PC-3 (cell line): ENCODE measurements at places on chromosomes 1 and 21. TPM values are rescaled to one million over a fixed set of nuclear protein-coding genes. Genes with fewer than 3 reads are reported as not detected.

GRCh38 chr1:53046930-53047329, 15.1 kb upstream of the PODN start:
- H3K36me3 ChIP-seq: peaks cover 12% of the 10 kb centered on the region; the same call in 1 of the 2 replicates
- H3K4me1 ChIP-seq: peaks cover 40% of the 10 kb centered on the region
- peak overlapping the region; percentile 89 for H3K27ac ChIP-seq
- peak; percentile 33 for DNase-seq
- H3K4me3 ChIP-seq: no peak overlapping the region

GRCh38 chr1:53442299-53442698, 16.9 kb upstream of the DMRTB1 start:
- no peak overlapping the region for H3K4me3 ChIP-seq
- no peaks in the 10 kb centered on the region for H3K36me3 ChIP-seq
- no peak overlapping the region for H3K27ac ChIP-seq
- H3K27me3 ChIP-seq: no peaks in the 10 kb centered on the region
- H3K4me1 ChIP-seq: no peaks in the 10 kb centered on the region

DNA sequence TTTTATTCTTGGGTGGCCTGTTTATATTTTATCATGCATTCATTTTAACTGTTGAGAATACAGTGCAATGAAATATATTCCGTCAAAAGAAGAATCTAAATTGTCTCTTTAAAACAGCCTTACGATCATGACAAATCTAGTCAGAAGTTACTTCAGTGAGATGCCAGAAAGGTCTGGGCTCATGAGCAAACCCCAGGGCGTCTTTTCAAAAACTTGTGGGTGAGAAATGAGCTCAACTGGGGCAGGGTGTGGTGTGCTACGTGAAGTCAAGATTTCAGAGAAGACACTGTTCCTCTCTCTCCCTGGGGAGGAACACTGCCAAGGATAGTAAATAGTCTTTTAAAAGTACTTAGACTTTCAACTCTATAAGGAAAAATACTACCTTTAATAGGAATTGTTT, 13.4 kb upstream of the UAP1 start:
- no peaks in the 10 kb centered on the region for H3K27me3 ChIP-seq
- H3K4me1 ChIP-seq: peaks cover 18% of the 10 kb centered on the region
- no peak overlapping the region for H3K27ac ChIP-seq
- no peak overlapping the region for H3K4me3 ChIP-seq

GRCh38 chr1:6822530-6823359, 37.5 kb downstream of the CAMTA1 start:
- H3K4me3 ChIP-seq: no peak overlapping the region
- H3K27ac ChIP-seq: no peak overlapping the region
- no peaks in the 10 kb centered on the region for H3K4me1 ChIP-seq
- DNase-seq: no peak

DNA sequence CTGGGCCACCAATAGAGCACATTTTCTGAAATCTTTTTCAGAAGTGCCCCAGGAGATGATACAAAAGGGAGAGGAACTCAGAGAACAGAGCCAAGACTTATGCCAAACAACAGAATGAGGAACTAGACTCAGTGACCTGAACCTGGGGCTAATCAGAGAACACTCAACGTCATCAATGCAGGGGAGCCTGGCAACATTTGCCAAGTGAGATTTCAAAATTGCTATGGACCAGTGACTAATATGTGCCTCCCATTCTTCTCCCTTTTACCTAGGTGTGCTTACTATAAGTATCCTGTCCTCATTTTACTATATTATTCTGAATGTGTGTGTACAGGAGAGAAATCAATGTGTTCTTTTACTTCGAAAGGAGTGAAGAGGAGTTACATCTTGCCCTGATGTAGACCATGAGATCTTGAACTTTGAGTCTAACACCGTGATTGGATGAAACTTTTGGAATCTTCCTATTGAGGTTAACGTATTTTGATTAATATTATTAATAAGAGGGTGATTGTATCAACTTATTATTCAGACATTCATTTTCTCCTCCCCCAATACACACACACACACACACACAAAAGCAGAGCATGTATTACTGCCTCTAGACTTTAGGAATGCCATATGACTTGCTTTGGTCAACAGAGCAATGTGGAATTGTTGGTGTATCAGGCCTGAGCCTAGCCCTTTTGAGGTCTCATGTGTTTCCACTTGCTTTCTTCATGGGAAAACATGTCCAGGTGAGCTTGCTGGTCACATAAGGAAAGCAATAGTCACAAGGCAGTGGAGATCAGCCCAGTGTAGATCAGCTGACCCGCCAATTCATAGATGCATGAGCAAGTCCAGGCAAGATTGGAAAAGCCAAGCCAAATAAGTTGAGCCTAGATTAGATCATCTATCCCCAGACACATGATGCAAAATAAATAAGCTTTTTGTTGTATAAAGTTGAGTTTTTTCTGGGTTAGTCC, 80.3 kb upstream of the ETS2 start:
- no peak for DNase-seq
- H3K27ac ChIP-seq: no peak overlapping the region
- H3K4me3 ChIP-seq: no peak overlapping the region
- no peaks in the 10 kb centered on the region for H3K4me1 ChIP-seq
- H3K36me3 ChIP-seq: no peaks in the 10 kb centered on the region

DNA sequence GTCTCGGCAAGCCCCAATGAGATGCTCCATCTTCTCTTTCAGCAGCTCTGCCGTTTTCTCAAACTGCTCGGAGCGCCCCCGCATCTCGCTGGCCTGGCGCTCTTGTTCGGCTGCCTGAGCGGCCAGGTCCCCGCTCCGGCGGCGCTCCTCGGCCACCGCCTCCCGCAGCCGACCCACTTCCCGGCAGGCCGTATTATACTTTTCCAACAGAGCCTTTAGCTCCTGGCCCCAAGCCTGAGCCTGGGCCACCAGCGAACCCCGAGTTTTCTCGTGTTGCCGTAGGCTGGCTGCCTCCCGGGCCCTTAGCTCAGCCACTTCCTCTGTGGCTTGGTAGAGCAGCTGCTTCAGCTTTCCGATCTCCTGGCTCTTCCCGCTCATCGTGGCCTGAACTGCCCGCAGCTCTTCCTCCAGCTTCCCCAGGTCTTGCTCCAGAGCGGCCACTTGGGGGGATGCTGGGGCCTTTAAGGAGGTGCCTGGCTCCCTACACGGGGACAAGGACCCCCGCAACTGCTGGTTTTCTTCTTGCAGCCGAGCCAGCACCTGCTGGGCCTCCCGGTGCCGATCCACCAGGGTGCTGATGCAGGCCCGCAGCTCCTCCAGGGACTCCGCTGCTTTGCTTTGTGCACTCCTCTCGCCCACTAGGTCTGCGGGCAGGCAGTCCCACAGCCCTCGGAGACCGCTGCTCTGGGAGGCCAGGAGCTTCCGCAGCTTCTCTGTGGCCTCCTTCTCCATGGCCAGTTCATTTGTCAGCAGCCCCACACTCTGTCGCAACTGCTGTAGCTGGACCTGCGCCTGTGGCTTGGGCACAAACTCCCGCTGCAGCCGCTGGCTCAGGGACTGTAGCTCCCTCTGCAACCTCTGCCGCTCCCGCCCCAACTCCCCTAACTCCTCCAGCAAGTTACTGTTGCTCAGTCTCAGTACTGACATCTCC, 13.4 kb upstream of the PIAS3 start:
- DNase-seq: no peak
- no peaks in the 10 kb centered on the region for H3K4me1 ChIP-seq
- H3K27me3 ChIP-seq: no peaks in the 10 kb centered on the region

- no peak overlapping the region for H3K4me3 ChIP-seq
- H3K27ac ChIP-seq: no peak overlapping the region
- no peaks in the 10 kb centered on the region for H3K36me3 ChIP-seq
- H3K4me1 ChIP-seq: no peaks in the 10 kb centered on the region
- no peaks in the 10 kb centered on the region for H3K27me3 ChIP-seq
Measured at GRCh38 chr1:25967308-25967707, 30.6 kb downstream of the PAFAH2 start.

GRCh38 chr1:173002891-173003838, 47.6 kb downstream of the TNFSF18 start:
- 0 out of 2 replicates have a peak, but pooled peaks cover under 1% of the 10 kb centered on the region for H3K4me1 ChIP-seq
- H3K4me3 ChIP-seq: no peak overlapping the region
- no peaks in the 10 kb centered on the region for H3K36me3 ChIP-seq
- H3K27ac ChIP-seq: no peak overlapping the region
- DNase-seq: peak; percentile 49
- no peaks in the 10 kb centered on the region for H3K27me3 ChIP-seq

DNA sequence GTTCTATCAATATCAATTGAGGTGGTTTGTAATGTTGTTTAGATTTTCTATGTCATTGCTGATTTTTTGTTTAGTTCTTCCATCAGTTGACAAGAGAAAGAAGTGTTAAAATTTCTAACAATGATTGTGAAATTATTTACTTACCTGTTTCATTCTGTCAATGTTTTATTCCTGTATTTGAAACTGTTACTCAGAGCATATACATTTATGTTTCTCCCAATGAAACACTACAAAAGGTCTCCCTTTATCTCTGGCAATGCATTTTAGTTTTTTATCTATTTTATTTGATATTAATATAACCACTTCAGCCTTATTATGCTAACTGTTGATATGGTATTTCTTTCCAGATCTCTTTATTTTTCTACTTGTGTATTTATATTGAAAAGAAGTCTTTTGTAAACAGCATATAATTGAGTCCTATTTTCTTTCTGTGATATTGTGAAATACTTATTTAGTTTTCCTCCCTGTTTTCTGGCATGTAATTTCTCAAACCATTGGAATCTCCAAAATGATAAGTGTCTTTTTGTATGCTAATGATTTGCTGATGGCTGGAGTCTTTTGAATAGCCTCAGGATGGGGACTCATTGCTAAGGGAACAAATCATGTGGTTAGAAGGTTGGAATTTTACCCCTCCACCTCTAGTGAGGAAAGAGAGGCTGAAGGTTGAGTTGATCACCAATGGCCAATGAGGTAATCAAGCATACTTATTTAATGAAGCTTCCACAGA, 122.0 kb downstream of the ADSS2 start:
- no peaks in the 10 kb centered on the region for H3K36me3 ChIP-seq
- no peaks in the 10 kb centered on the region for H3K27me3 ChIP-seq
- DNase-seq: peak; percentile 76
- H3K4me1 ChIP-seq: peaks cover 28% of the 10 kb centered on the region
- H3K4me3 ChIP-seq: no peak overlapping the region

The TDRD5 gene
- not detected in 2 replicates for total RNA-seq

The HTR6 gene
- not detected in 2 replicates for total RNA-seq

The CASQ2 gene
- 0.17 TPM in 1 of 2 replicates, not detected in the other for total RNA-seq

The AGO4 gene
- 5.9 and 7.7 TPM in 2 replicates for total RNA-seq

The TTC13 gene
- 17.0 and 20.2 TPM in 2 replicates for total RNA-seq

The ATP1A4 gene
- total RNA-seq: 0.04 TPM in 1 of 2 replicates, not detected in the other
